ENCODE measurements at places on chromosomes 7 and 10. TPM values are rescaled to one million over a fixed set of nuclear protein-coding genes. Genes with fewer than 3 reads are reported as not detected.

CYP3A5 gene
- total RNA-seq = 0.22 TPM

ATOH7 gene
- total RNA-seq = not detected

PIK3CG gene
- total RNA-seq = 28.4 TPM

NPSR1 gene
- not detected for total RNA-seq

PAX4 gene
- total RNA-seq = not detected

DGKI gene
- total RNA-seq = not detected

OPN1SW gene
- not detected for total RNA-seq

KAZALD1 gene
- total RNA-seq = 0.19 TPM

GRCh38 chr7:128939075-128939860 lies 1.5 kb downstream of the IRF5 start:
- peaks cover 39% of the 10 kb centered on the region for H3K4me1 ChIP-seq
- no peaks in the 10 kb centered on the region for H3K36me3 ChIP-seq
- H3K27ac ChIP-seq = peak overlapping the region; percentile 54

DNA sequence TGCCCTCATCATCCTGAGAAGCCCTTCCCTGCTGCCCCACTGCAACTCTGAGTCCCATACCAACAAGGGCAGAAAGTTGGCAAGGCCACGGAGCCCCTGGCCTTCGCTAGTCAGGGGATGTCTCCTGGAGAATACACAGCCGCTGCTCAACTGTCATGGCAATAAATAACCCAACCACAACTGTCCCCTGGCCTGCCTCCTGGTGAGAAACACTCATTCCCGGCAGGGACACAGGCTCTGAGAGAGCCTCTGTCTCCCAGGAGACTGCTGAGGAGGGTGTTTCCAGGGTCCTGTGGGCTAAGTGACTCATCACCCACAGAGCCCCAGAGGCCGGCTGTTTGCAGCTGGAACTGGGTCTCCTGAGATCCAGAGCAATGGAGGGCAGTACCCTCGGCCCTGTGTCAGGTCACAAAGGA lies 354.1 kb downstream of the TNS3 start:
- no peak overlapping the region for H3K4me3 ChIP-seq
- H3K27me3 ChIP-seq = peaks cover 16% of the 10 kb centered on the region
- H3K27ac ChIP-seq = no peak overlapping the region
- no peaks in the 10 kb centered on the region for H3K36me3 ChIP-seq
- DNase-seq = no peak

DNA sequence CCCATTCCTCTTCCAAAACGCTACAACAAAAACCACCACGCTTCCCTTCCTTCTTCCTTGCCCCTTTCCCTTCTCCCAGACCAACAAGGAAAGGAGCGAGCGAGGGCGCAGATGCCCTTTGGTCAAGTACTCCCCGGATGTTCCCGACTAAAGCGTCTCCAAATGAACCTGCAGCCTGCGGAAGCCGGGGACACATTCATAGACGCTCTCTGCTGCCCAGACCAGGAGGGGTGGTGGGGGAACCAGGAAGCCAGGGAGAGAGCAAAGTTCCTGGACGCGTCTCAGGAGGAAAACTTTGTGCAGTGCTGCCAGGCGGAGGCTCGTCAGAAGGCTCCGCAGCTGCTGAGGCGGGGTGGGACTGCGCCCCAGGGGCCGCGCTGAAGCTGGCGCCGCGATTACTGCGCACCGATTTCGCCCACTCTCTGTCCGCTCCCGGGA lies 754 bp downstream of the SEMA3D start:
- H3K4me1 ChIP-seq = no peaks in the 10 kb centered on the region
- no peak overlapping the region for H3K27ac ChIP-seq
- H3K36me3 ChIP-seq = no peaks in the 10 kb centered on the region
- H3K4me3 ChIP-seq = no peak overlapping the region

DNA sequence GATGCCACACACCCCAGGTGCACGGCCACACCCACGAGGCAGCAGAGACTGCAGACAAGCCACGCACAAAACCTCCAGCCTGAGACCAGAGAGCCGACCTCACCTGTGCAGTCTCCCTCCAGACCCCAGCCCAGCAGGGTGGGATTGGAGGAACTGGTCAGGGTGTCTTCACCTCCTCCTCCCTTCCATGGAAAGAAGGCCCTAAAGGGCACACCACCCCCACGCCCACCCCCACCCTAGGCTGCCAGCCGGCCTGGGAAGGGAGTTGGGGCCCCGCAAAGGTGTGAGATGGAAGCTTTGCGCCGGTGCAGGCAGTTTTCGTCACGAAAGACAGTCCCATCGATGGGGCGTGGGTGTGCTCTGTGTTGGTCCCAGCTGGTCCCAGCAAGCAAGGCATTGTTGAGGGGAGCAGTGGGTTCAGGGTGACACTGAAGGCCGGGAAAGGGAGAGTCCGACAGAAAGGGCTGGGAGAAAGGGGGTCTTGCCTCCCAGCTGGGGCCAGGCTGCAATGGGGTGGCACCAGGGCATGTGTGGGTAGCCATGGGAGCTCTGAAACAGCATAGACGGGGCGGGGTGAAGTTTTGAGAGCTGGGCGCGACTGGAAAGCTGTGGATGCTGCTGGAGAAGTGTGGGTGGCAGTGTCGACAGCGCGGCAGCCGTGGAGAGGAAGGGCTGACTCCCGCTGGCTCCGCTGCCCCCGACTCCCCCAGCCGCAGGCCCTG lies 349.2 kb downstream of the GLRX3 start:
- H3K36me3 ChIP-seq = no peaks in the 10 kb centered on the region
- H3K4me1 ChIP-seq = no peaks in the 10 kb centered on the region
- H3K27ac ChIP-seq = no peak overlapping the region
- H3K27me3 ChIP-seq = no peaks in the 10 kb centered on the region

DNA sequence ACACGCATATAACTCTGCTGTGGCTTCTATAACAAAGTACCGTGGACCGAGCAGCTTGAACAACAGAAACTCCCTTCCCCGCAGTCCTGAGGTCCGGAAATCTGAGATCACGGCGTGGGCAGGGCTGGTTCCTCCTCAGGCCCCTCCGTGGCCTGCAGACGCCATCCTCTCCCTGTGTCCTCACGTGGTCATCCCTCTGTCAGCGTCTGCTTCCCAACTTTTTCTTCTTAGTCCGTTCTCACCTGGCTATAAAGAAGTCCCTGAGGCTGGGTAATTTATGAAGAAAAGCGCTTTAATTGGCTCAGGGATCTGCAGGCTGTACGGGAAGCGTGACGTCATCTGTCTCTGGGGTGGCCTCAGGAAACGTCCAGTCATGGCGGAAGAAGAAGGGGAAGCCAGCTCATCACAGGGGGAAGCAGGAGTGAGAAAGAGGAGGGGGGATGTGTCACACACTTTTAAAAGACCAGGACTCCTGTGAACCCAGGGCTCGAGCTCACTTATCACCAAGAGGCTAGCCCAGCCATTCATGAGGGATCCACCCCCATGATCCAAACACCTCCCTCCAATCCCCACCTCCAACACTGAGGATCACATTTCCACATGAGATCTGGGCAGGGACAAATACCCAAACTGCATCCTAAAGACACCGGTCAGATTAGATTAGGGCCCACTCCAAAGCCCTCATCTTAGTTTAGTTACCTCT lies 91.2 kb upstream of the INSIG1 start:
- no peaks in the 10 kb centered on the region for H3K36me3 ChIP-seq
- H3K27me3 ChIP-seq = no peaks in the 10 kb centered on the region
- H3K27ac ChIP-seq = peak overlapping the region; percentile 88

DNA sequence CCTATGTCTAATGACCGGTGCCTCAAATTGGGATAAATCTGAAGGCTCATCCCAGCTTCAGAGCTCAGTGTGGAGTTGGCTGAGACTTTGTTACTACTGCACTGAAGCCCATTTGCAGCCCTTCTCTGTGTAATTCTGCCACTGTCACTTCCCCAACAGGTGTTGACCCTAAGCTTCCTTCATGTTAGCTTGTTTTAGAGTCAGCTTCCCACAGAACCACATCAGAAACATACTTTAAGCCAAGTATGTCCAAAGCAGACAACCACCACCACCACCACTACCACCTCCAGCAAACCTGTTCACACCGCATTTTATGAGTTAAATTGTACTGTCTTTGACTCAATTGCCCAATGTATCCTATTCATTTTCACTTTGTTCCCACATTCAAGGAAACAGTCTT lies 25.2 kb upstream of the GNAT3 start:
- H3K27me3 ChIP-seq = no peaks in the 10 kb centered on the region
- no peaks in the 10 kb centered on the region for H3K36me3 ChIP-seq
- no peak for DNase-seq

DNA sequence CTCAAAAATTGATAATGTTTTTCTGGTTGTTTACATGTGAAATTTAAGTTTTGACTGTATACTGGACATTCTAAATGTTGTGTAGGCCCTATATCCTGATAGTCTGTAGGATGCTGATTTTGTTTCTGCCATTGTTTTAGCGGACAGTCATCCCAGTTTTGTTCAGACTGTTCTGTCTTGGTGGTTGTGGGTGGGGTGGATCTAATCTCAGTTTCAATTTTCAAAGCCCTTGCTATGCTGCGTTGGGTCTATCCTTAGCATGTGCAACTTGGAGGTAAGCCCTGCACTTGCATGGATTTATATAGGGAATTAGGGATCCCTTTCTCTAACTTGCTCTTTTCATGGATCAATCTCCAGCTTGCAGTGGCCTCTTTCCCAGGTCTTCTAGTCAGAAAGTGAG lies 19.1 kb downstream of the DBF4 start:
- H3K27me3 ChIP-seq = no peaks in the 10 kb centered on the region
- H3K36me3 ChIP-seq = no peaks in the 10 kb centered on the region
- H3K4me3 ChIP-seq = no peak overlapping the region
- no peaks in the 10 kb centered on the region for H3K4me1 ChIP-seq
- no peak overlapping the region for H3K27ac ChIP-seq

DNA sequence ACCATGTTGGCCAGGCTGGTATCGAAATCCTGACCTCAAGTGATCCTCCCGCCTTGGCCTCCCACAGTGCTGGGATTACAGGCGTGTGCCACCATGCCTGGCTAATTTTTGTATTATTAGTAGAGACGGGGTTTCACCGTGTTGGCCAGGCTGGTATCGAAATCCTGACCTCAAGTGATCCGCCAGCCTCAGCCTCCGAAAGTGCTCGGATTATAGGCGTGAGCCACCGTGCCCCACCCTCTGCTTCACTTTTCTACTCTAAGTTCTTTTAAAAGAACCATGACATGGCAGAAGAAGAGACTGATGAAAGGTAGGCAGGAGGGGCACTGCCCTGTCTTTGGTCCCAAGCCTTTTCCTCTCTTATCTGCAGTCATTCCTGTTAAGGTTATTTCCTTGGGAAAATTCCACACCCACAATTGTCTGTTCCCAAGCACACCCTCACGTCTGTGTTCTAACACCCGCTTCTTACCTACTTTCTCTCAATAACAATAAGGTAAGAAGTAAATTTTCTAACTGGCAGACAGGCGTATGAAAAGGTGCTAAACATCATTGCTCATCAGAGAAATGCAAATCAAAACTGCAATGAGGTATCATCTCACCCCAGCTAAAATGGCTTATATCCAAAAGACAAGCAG lies 291.7 kb downstream of the DPP6 start:
- H3K4me1 ChIP-seq = no peaks in the 10 kb centered on the region
- H3K27ac ChIP-seq = no peak overlapping the region
- H3K36me3 ChIP-seq = no peaks in the 10 kb centered on the region
- no peaks in the 10 kb centered on the region for H3K27me3 ChIP-seq
- DNase-seq = no peak

- DNase-seq = no peak
- no peaks in the 10 kb centered on the region for H3K36me3 ChIP-seq
- no peaks in the 10 kb centered on the region for H3K27me3 ChIP-seq
- H3K4me1 ChIP-seq = no peaks in the 10 kb centered on the region
Measured at GRCh38 chr10:8919280-8919679, 864.8 kb downstream of the GATA3 start.

DNA sequence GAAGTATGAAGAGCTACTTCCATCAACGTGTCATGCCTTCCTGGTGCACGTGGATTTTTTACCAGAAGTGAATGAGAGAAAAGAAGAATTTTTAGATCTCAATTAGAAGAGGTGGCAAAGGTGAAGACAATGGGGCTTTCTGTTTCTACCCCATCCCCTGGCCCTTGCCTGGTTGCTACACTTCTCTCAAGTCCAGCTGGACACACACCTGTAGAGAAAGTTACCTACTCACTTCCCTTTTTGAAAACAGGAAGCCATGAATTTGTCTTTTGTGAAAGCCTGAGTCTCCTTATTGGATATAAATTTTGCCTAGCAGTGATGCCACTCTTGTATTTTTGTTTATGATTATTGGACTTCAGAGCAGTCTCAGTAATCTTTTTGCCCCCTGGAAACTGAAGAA lies 142.9 kb upstream of the AKR1E2 start:
- H3K36me3 ChIP-seq = no peaks in the 10 kb centered on the region
- DNase-seq = no peak
- no peaks in the 10 kb centered on the region for H3K4me1 ChIP-seq
- no peak overlapping the region for H3K27ac ChIP-seq
- no peaks in the 10 kb centered on the region for H3K27me3 ChIP-seq
- no peak overlapping the region for H3K4me3 ChIP-seq

- no peak for DNase-seq
- H3K4me1 ChIP-seq = peaks cover 84% of the 10 kb centered on the region
- H3K4me3 ChIP-seq = no peak overlapping the region
- H3K27ac ChIP-seq = no peak overlapping the region
- H3K27me3 ChIP-seq = no peaks in the 10 kb centered on the region
Measured at GRCh38 chr10:124621637-124622036, 122.5 kb downstream of the FAM53B start.

GRCh38 chr7:100752994-100753393 lies 19.6 kb downstream of the ZAN start:
- H3K4me1 ChIP-seq = no peaks in the 10 kb centered on the region
- H3K27me3 ChIP-seq = peaks cover 4% of the 10 kb centered on the region
- H3K4me3 ChIP-seq = no peak overlapping the region
- no peaks in the 10 kb centered on the region for H3K36me3 ChIP-seq
- no peak overlapping the region for H3K27ac ChIP-seq
- DNase-seq = no peak

GRCh38 chr7:157664034-157664433 lies 327.2 kb downstream of the DNAJB6 start:
- no peak for DNase-seq
- no peak overlapping the region for H3K4me3 ChIP-seq
- peaks cover 16% of the 10 kb centered on the region for H3K4me1 ChIP-seq
- no peak overlapping the region for H3K27ac ChIP-seq
- no peaks in the 10 kb centered on the region for H3K36me3 ChIP-seq
- no peaks in the 10 kb centered on the region for H3K27me3 ChIP-seq

DNA sequence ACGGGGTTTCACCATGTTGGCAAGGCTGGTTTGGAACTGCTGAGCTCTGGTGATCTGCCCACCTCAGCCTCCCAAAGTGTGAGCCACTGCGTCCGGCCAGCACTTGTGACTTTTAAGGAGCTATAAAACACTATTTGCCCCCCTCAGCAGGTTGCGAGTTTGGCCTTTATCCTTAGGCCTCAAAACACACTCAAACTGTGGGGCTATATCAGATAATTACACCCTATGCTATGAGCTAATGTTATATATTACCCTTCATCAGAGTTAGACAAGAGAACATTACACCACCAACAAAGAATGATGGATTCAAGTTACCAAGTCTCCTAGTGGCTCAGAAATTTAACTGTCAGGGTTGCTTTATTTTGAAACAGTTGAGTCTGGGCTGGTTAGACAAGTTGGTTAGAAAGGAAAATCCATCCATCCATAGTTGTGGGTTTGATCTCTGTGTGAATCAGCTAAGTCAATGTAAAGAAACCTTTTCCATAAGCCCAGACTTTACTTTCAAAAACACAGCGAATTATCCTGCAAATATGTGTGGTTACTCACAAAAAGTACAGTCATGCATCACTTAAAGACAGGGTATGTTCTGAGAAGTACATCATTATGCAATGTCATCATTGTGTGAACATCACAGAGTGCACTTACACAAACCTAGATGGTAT lies 115.8 kb downstream of the SEMA3D start:
- H3K4me1 ChIP-seq = no peaks in the 10 kb centered on the region
- no peak overlapping the region for H3K27ac ChIP-seq
- H3K36me3 ChIP-seq = no peaks in the 10 kb centered on the region
- no peak for DNase-seq
- no peak overlapping the region for H3K4me3 ChIP-seq
